ENCODE measurements at places on chromosomes 16 and 17. TPM values are rescaled to one million over a fixed set of nuclear protein-coding genes. Genes with fewer than 3 reads are reported as not detected.

Gene SCGB1C2
- total RNA-seq, result not detected

Gene LPCAT2
- 6.2 TPM for total RNA-seq

Gene CDC42EP4
- total RNA-seq, result 18.9 TPM

Gene PLA2G10
- 0.18 TPM for total RNA-seq

Gene GPR139
- not detected for total RNA-seq

Gene TXNDC11
- total RNA-seq, result 46.6 TPM

Gene PMFBP1
- 5.1 TPM for total RNA-seq

Gene CCL17
- not detected for total RNA-seq

Gene PSMD3
- total RNA-seq, result 154 TPM

Gene TAT
- not detected for total RNA-seq

Gene IRX5
- 93.0 TPM for total RNA-seq

Gene SDR42E2
- not detected for total RNA-seq

Gene MYH1
- total RNA-seq, result not detected

Gene CPHXL2
- not detected for total RNA-seq

Gene XYLT1
- 5.1 TPM for total RNA-seq

Gene BCL6B
- 0.11 TPM for total RNA-seq

Gene ODAD4
- 2.6 TPM for total RNA-seq

Gene SHISA9
- not detected for total RNA-seq

Gene MT1G
- not detected for total RNA-seq

Gene SLC12A3
- not detected for total RNA-seq

Gene EFCAB5
- total RNA-seq, result 0.12 TPM

Gene MT1E
- 3.6 TPM for total RNA-seq

Gene MYH11
- 2.0 TPM for total RNA-seq
